ENCODE measurements at places on chromosomes 16 and 17. TPM values are rescaled to one million over a fixed set of nuclear protein-coding genes. Genes with fewer than 3 reads are reported as not detected.

- DNase-seq = no peak
Observed at GRCh38 chr17:77798031-77798430, 160.5 kb upstream of the TNRC6C start.

DNA sequence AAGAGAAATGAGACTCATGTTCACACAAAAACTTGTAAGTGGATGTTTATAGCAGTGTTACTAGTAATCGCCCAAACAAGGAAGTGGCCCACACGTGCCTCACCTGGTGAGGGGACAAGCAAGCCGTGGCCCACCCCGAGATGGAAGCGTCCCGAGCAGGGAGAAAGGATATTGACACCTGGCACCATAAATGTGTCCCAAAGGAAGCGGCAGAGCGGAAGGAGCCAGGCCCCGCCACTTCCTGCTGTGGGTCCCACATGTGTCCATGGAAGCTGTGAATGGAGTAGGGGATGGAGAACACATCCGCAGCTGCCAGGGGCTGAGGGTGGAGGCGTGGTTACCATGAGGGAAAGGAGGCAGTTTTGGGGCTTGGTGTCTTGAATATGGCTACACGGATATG lies 18.9 kb downstream of the KCNJ18 start:
- no peak for DNase-seq

DNA sequence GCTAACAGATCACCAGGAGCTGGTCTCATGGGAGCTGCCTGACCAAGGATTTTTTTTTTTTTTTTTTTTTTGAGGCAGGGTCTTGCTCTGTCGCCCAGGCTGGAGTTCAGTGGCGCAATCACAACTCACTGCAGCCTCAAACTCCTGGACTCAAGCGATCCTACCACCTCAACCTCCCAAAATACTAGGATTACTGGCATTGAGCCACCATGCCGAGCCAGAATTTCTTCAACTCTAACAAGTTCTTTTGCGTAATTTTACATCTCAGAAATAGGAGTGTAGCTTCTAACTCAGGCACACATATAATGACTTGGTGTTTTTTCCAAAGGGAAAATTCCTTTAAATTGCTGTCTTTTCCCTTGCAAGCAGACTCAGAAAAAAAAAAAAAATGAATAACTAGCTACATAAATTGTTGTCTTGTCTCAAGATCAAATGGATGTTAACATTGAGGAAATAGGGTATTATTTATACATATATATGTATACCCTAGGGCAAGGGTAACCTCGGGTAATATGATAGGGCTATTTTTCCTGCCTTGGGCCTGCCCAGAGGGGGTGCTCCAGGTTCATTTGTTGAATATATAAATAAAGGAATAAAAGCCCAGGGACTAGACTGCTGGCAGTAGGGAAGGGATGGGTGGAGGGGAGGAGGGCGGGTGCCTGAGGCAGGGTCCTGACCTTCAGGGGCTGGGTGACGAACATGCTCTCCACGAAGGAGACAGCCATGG lies 42.8 kb upstream of the GCSH start:
- DNase-seq = no peak

- DNase-seq = no peak
Observed at GRCh38 chr16:59690216-59690615, 956.1 kb upstream of the GOT2 start.

- no peak for DNase-seq
Observed at GRCh38 chr16:12546918-12547607, 256.6 kb downstream of the CPPED1 start.

GRCh38 chr17:64964796-64965195 lies 45.5 kb upstream of the LRRC37A3 start:
- no peak for DNase-seq

The NME3 gene
- 62.9 TPM for total RNA-seq

Measured in left lung (tissue), 14 donors.